Ureter (tissue), 1 donor: ENCODE measurements at places on chromosomes 7 and 10. TPM values are rescaled to one million over a fixed set of nuclear protein-coding genes. Genes with fewer than 3 reads are reported as not detected.

Gene IDI2
- not detected for total RNA-seq

GRCh38 chr7:31192986-31193385, 140.9 kb downstream of the ADCYAP1R1 start:
- DNase-seq: peak; percentile 52

DNA sequence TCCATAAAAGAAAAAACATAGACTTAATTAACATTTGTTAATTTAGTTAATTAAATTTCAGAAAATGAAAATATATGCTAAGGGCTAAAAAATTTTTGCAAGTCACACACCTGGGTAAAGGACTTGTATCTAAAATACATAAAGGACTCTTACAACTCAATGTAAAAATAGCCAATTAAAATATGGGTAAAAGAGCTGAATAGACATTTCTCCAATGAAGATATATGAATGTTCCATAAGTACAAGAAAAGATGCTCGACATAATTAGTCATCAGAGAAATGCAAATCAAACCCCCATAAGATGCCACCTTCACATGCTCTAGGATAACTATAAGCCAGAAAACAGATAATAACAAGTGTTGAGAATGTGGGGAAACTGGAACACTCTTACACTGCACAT, 144.4 kb upstream of the NOBOX start:
- no peak for DNase-seq

Gene HMX3
- not detected for total RNA-seq

DNA sequence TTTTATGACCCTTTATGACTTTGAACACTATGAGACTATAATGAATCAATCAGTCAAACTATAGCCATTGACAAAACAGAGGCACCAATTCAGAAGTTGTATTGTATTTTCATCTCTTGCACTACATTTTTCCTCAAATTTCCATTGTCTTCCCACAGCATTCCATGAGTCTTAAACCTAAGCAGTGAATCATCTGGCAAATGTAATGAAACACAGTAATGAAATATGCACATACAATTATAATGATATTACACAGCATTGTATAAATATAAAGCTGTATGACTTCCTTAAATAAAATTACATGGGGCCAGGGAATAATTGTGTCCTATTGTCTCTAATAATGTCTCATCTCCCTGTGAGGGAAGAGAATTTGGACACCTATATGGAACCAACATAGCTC, 45.0 kb downstream of the VWDE start:
- DNase-seq: no peak

Gene AKR1C4
- total RNA-seq: not detected

Gene CADPS2
- total RNA-seq: 25.8 TPM

Gene ASB10
- not detected for total RNA-seq

Gene RBM33
- total RNA-seq: 70.8 TPM

DNA sequence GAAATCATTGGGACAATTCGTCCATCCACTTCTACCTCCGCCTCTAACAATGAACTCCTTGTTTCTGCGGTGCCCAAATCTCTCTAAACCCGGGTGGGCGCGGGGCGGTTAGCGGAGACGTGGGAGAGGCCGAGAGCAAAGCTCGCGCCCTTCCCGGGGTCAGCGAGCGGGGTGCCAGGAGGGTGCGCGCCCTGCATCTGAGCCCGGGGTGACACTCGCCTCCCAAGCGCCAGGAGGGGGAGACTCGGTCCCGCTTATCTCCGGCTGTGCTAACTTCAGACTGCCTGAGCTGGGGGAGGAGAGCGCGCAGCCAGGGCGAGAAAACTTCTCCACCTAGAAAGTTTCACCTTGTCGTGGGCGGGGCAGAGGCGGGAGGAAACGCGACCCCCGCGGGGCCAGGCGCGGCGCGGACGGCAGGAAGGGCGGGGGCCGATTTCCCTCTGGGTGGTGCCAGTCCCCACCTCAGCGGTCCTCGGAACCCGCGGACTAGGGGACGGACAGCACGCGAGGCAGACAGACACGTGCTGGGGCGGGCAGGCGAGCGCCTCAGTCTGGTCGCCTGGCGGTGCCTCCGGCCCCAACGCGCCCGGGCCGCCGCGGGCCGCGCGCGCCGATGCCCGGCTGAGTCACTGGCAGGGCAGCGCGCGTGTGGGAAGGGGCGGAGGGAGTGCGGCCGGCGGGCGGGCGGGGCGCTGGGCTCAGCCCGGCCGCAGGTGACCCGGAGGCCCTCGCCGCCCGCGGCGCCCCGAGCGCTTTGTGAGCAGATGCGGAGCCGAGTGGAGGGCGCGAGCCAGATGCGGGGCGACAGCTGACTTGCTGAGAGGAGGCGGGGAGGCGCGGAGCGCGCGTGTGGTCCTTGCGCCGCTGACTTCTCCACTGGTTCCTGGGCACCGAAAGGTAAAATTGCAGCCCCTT, at the start of gene MET:
MET (plus strand) TSS at position 516 of the 915 bp plus-strand sequence. CDS start 26,889 bp downstream, outside the sequence.
- peak; percentile 81 for DNase-seq

- peak; percentile 85 for DNase-seq
Measured at GRCh38 chr10:80453842-80454512, at the start of gene TSPAN14. TSPAN14 (plus strand) TSS chr10:80454310; CDS start chr10:80489234, 34,924 bp downstream.

GRCh38 chr10:49091450-49092210, 23.7 kb downstream of the VSTM4 start:
- DNase-seq: no peak

GRCh38 chr7:143292876-143293275, 4.7 kb downstream of the CASP2 start:
- DNase-seq: no peak

GRCh38 chr10:52621635-52622079, 150.9 kb downstream of the MBL2 start:
- no peak for DNase-seq

Gene SND1
- 208 TPM for total RNA-seq

Gene TMEM196
- total RNA-seq: 0.31 TPM

DNA sequence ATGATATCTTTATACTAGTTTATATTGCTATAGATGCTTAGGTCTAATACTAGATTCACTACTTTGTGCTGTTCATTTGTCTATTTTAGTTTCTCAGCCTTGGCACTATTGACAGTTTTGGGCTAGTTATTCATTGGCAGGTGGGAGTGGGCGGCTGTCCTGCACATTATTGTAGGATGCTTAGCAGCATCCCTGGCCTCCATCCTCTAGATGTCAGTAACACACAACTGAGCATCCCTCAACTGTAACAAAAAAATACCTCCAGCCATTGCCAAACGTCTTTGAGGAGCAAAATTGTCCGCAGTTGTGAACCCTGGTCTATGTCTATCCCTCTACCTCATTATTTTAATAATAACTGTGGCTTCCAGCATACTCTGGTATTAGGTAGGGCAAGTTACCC, 34.4 kb upstream of the PNLIP start:
- no peak for DNase-seq

DNA sequence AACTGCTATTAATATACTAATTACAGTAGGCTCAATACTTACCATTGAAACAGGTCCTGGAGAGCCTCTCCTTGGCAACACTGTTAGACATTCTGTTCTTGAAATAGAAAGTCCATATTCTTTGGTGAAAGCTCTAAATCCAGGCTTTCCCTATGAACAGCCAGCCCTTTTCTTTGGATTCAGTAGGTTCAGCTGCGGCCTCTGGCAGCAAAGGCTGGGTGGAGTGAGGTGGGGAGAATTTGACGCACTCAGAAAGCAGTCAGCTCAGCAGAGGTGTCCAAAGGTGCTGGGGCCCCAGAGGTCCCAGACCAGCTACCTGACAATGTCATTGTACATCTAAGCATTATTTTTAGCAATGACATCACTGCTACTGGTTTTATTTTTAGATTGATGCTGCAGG, 146.1 kb downstream of the GRK5 start:
- no peak for DNase-seq

DNA sequence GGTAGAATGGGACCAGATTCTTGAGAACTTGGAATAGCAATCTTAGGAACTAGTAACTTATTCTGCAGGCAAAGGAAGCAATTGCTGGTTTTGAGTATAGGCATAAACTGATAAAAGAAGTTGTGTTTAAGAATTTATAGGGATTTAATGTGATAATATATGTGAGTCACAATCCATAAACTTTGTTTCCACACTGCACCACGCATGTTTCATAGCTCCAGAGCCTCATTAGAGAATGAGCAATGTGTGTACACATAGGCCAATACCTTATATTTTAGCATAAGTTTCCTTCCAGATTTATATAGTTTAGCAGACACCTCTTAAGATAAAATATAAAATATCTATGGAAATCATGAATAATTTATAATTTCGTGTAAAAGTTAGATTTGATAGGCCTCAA, 175.5 kb upstream of the SEMA3A start:
- DNase-seq: no peak

DNA sequence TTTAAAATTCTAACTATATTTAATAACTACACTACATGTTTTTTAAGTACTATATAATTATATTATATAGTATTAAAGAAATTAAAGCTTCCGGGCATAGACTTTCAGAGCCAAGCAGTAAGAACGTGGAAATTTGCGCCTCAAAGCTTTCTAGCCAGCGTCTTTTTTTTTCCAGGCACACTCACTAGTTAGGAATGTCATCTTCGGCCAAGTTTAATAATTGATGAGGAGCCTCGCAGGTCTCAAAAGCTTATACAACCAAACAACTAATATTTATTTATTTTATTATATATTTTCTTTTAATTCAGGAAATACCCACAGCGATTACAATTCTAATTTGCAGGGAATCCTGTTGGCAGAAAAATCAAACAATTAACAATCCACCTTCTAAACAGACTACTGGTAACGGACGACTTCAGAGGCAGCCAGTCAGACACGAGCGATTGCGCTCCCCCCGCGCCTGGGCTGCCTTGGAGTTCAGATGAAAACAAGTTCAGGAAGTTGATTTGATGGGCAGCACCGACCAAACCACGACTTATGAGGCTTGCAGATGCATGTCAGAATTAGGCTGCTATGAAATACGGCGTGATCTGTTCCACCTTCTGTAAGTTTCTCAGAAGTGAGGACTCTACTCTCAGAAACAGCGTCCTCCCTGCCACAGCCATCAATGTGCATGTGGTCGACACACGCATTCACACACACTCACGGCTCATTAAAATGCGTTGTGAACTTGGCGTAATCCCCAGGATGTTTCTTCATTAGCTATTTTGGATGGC, 431.8 kb upstream of the MGMT start:
- peak; percentile 63 for DNase-seq

GRCh38 chr7:144454256-144455039, 51.0 kb upstream of the NOBOX start:
- DNase-seq: no peak

Gene GSDME
- total RNA-seq: 22.4 TPM

Gene ZNF32
- 33.1 TPM for total RNA-seq

DNA sequence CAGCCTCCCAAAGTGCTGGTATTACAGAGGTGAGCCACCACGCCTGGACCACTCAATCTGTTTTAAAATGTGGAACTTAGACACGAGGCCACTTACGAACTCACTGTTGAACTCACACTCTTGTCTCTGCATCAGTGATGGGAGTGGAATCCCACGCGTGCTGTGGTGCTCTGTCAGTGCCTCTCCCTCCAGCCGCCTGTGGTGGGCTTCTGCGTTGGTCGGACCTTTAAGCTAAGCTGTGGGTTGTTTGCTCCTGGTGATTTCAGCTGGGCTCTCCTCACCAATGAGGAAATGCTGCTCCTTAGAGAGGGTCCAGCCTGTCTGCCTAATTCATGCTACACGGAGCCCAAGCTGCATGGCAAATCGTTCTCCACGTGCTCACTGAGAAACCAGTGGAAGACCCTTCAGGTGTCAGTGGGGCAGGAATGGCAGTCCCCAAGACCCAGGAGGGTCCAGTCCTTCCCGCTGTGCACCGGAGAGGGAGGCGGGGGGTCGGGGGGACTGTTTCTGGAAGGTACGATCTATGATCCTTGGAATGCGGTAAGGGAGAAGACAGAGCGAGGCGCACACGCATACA, 17.9 kb upstream of the PRKAR1B start:
- DNase-seq: no peak

- DNase-seq: no peak
Measured at GRCh38 chr10:34462993-34463392, 352.1 kb downstream of the PARD3 start.

DNA sequence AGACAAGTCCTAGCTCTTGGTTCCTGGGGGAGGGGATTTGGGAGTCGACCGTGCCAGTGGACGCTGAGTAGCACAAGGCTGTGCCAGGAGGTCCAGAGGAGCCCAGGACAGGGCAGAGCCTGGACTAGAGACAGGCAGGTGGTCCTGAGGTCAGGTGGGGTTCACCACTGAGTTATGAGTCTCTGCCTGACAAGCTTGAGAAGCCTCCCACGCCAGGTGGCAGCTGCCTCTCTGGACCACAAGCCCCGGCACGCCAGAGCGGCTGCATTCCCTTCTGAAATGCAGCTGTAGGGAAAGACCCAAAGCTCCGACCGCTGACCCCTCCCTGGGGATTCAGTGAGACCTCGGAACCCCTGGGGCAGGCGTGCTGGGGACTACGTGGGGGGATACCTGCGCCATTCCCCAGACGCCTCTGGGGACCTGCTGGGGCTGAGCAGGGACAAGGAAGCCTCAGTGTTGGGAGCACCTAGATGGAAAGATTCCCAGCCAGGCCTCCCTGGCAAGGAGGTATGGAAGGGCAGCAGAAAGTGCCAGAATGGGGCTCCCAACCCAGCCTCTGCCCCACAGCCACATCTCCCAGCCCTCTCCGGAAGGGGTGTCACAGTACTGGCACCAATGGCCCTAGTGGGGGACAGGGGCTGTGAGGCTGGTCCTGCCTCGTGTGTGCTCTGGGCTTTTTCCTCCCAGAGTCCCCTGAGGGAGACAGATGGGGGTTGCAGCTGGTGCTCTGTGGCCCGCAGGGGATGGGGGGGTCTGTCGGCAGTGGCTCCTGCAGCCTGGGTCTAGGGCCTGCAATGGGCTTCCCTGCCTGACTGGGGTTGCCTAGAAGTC, 29.0 kb downstream of the PDGFA start:
- no peak for DNase-seq

DNA sequence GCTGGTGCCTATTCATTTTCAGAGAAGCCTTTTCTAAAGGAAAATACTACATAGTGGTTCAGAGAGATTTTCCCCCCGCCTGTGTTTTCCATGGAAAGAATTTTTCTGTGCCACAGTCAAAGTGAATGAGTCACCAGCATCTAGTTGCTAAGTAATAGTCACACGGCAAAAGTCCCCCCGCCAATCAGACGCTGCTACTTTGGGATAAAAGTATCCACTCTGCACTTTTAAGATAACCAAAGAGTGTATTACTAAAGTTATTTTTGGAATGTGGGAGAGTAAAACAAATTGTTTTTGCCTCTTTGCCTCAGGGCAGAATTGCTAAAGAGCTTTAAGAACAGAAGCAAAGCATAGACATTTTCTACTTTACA, 23.5 kb downstream of the ABLIM1 start:
- DNase-seq: peak; percentile 56

Gene PRKAR2B
- total RNA-seq: 22.8 TPM

DNA sequence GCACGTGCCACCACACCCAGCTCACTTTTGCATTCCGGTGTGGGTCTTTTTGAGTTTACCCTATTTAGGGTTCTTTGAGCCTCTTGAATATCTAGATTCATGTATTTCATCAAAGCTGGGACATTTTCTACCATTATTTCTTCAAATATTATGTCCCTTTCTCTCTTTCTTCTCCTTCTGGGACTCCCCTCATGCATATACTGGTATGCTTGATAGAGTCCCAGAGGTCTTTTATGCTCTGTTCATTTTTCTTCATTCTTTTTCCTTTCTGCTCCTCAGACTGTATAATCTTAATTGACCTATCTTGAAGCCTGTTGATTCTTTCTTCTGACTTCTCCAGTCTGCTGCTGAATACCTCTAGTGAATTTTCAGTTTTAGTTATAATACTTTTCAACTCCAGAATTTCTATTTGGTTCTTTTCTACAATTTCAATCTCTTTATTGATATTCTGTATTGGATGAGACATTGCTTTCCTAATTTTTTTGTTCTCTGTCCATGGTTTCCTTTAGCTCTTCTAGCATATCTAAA, 9.1 kb upstream of the WAC start:
- DNase-seq: no peak

- DNase-seq: no peak
Measured at GRCh38 chr10:69710008-69710888, 80.2 kb downstream of the FAM241B start.
